ENCODE measurements at places on chromosomes 3 and 15.

DNA sequence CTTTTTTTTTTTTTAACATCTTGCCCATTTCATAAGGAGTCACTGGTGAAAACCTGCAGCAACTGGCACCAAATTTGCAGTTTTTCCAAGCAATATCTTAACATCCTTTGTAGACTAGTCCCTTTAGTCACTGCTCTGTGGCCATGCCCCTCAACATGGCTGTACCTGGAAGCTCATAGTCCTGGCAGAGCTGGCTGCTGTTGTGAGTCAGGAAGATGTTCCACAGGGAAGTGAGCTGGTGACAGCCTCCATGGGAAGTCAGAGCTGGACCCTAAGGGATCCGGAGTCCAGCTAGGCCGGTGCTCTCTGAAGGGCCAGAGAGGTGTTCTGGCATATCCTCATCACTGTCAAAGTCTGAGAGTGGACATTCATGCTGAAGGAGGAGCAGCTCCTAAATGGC is 99.3 kb upstream of the ZBED2 start:
- DNase-seq: no peak

DNA sequence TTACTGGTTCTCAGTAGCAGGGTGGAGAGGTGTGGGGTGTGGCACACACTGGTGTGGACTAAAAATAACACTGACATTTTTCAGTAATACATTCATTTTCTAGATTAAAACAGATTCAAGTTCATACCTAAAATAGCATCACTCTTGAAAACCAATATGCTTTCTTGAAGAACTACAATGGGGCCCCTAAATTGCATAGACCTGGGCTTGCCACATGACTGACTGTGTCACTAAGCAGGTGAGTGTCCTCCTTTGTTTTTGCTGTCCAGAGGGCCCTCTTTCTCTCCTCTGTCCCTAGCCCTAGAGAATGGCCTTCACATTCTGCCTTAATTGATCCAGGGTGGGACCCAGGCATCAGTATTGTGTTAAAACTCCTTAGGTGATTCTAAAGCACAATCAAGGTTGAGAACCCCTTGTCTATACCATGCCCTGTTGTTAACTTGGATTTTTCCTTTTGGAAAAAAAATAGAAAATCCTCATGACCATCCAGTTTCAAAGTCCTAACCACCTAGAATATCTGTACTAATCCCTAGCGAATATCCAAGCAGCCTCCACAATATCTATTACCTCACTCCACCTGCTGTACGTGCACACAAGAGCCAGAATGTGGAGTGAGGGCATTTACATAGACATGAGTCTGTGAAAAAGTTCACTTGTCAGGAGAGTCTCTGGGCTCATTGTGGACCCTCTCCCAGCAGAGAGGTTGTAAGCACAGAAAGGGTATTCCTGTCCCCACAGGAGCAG is 18.7 kb upstream of the TMEM41A start:
- no peak for DNase-seq

GRCh38 chr3:171556574-171557145 is 96.5 kb upstream of the TNIK start:
- DNase-seq: no peak

- no peak for DNase-seq
These were observed 35.8 kb downstream of the ABHD17C start for GRCh38 chr15:80730926-80731325.

- no peak for DNase-seq
These were observed 50.5 kb upstream of the SPSB4 start for GRCh38 chr3:141000686-141001085.

DNA sequence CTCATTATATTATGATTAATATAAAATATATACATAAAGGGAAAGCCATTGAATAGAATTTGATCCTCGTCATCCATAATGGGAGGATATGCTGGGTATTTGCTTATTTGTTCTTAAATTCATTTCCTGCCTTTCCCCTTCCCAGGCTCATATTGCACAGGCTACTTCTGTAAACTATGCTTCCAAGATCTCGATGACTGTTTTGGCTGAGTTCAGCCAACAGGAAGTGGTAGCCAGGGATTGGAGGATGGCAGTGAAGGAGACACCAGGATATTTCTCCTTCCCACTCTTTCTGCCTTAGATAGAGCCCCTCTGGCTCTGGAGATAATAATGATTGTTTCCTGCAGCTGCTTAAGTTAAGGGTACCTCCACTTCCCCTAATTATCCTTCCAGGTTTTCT is 44.3 kb upstream of the DYNC1LI1 start:
- no peak for DNase-seq

- DNase-seq: no peak
These were observed 291.5 kb downstream of the KBTBD8 start for GRCh38 chr3:67289626-67290025.

DNA sequence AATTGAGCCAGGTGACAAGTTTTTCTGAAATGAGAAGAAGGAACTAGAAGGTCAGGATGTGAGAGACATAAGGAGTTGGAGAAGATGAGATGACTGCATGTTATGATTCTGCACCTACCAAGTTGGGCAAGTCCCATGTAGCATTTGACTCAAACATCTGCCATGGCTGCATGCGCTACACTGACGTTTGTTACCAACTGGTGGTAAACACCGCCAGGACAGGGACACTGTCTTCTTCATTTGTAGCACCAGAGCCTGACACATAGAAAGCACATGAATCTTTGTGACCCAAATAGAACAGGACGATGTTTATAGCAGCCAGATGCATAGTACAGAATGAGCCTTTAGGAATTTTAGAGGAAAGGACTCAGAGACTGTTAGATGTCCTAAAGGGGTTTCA is 236.7 kb downstream of the MYRIP start:
- DNase-seq: no peak

DNA sequence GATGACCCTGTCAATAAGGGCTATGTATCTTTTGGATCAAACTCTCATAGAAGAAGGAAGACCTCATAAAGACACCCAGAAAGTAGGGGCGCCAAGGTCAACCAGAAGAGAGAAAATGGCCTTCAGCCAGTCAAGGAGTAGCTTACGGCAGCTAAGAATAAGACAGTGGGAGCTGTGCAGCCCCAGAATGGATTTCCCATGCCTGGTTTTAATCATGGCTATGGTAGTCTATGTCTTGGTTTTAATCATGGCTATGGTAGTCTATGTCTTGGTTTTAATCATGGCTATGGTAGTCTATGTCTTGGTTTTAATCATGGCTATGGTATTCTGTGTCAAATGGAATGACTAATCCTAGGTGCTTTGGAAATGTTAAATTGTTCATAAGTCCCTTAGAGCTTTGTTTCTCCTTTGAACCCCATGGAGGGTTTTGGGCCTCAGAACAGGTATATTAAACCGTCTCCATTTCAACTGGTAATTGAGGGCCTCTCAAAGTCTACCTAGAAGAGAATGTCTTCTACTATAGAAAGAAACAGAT is 742.0 kb upstream of the CFAP20DC start:
- no peak for DNase-seq

- no peak for DNase-seq
These were observed 653.1 kb upstream of the KCNMB2 start for GRCh38 chr3:177883091-177883490.

DNA sequence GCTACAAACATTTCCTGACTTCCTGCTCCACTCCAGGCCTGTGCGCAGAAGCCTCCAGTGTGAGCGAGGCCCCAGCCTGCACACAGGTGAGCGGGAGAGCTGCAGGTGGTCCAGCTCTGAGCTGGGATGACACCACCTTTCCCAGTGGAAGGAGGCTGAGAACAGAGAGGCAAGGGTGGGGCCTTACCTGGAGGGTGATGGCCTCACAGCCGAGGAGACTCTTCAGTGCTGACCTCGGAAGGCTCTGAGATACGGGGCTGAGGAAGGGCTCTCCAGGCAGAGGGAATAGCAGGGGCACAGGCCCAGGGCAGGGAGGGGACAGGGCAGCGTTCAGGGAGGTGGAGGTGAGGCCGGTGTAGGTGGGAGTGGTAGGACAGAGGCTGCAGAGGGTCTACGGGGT is 70.8 kb downstream of the EFCAB12 start:
- no peak for DNase-seq

DNA sequence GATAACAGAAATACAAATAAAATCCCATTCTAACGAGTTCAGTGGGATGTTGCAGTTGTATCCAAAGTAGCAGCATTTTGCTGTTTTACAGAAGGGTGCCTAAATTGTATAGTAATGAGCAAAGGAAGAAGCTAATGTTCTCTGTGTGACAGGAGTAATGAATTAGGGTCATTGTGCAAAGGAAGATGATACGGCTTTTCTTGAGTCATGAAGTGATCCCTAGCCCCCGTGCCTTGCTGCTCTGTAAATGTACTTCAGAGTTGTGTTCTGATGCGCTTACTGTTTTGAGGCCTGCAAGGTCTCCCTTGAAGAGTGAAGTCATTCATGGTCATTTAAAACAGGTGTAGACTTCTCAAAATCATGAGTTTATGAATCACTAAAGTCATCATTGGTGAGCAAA is 37.9 kb downstream of the ATP1B3 start:
- DNase-seq: no peak

GRCh38 chr3:99647081-99647480 is 8.7 kb downstream of the COL8A1 start:
- no peak for DNase-seq
